Pancreas (tissue), 10 donors: ENCODE measurements at places on chromosomes 7 and 10.

DNA sequence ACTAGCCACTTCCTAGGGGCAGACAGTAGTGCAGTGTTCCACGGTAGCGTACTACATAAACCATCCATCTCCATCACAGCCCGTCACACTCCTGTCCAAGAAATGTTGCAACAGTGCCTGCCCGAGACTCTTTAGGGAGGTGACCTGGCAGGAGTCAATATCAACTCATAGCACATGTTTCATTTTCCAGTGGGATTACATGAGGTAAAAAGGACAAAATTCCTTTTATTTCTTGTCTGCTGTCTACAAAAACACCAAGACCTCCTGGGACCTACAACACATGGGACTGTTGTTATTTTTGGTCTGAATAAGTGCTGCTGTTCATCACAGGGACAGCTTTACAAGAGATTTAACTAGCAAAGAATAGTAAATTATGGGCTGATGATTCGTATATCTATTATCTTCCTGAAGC is 99.9 kb downstream of the MPP7 start:
- DNase-seq, result no peak

- DNase-seq, result no peak
Measured at GRCh38 chr7:38127216-38128207, 50.5 kb upstream of the STARD3NL start.

DNA sequence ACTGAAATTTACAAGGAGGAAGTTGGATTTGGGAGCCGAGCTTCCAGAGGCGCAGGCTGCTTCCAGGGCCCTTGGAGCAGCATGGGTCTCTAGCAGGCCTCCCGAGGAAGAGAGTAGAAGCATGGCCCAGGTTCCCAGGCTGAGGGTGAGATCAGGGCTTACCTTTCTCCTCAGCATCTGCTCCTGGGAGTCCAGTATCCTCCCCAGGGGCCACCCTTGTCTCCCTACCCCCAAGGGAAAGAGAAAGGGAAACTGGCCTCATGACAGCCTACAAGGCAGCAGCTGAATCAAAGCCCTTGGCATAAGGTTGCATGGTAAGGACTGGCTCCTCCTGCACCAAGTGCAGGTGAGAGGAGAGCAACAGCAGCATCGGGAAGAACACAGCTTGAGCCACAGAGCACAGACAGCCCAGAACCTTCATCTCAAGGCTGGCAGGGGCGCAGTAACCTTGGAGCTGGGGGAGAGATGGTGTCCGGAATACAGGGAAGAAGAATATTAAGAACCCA is 114.5 kb downstream of the MARCHF5 start:
- no peak for DNase-seq

GRCh38 chr10:130484468-130485180 is 348.4 kb downstream of the GLRX3 start:
- DNase-seq, result no peak

- no peak for DNase-seq
Measured at GRCh38 chr10:119290301-119291048, 83.1 kb downstream of the GRK5 start.

- no peak for DNase-seq
Measured at GRCh38 chr10:102501201-102502028, 1.1 kb downstream of the ACTR1A start.

DNA sequence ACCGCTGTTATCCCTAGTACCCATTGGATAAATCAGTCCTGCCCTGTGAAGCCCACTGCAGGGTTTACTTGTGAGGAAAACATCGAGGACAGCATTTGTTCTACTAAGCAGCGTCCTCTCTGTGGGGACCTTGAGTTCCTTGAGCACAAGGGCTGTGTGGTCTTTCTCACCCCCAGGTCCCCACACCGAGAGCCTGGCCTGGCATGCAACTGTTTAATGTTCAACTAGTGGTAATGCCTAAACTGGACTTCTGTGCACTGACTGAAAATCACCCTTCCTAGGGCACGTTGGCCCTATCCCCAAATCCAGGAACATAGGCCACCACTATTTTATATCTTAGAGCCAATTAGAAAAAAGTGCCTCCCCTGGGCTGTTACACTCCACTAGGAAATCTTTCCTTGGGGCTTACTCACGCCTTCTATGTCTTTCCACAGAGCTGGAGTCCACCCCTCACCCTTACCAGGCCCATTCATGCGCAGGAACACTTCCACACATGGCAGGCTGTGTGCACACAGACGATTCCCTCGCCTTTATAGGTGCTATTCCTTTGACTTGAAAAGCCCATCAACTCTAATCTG is 1.7 kb upstream of the TMEM213 start:
- no peak for DNase-seq

DNA sequence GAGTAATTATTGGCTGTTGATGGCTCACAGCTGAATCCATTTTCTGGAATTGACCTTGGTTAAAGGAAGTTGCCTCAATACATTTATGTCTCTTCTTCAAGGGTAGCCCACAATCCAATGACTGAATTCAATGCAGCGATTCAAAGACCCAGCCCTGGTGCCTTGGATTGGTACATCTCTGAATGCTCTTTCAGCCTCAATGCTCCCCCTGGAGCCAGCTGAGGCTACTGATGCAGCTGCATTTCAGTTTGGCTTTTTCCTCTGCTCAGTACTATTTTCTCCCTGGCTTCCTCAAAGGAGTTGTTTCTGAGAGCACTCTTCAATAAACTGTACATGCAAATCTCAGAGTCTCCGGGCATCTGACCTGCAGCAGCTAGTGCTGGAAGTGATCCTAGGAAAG is 633 bp upstream of the EBLN1 start:
- DNase-seq, result no peak

- no peak for DNase-seq
Measured at GRCh38 chr10:30854656-30855055, 177.0 kb downstream of the ZNF438 start.

DNA sequence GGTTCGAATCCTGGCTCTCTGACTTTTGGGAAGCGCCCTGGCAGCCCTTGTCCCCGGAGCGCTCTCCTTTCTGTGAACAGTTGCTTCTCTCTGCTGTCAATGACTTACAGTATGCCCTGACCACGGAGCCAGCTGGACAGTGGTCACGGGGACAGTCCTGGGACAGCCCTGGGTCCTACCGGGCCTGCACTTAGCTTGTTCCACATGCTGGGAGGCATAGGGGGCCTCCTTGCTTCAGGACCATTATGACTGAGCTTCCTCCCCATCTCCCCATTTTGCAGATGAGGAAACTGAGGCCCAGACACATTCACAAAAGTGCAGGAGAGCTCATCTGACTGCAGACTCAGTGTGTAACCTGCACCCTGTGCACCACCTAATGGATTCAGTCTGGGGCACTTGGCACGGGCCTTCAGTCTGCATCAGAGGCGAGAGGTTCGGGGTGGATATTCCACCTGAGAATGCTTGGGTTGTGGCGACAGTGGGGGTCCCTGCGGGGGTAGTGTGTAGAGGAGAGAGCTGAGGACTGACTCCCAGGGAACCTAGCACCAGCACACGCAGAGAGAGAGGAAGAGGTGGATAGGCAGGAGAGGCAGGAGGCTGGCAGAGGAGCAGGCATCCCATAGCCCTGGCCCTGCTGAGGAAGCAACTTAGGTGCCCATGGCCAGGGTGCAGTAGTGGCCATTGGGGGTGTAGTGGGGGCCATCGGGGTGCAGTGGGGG is 1.6 kb downstream of the DOCK1 start:
- DNase-seq, result no peak

- no peak for DNase-seq
Measured at GRCh38 chr10:89355394-89355931, 22.4 kb upstream of the IFIT1B start.

- DNase-seq, result no peak
Measured at GRCh38 chr7:137443616-137444015, 100.1 kb upstream of the PTN start.

DNA sequence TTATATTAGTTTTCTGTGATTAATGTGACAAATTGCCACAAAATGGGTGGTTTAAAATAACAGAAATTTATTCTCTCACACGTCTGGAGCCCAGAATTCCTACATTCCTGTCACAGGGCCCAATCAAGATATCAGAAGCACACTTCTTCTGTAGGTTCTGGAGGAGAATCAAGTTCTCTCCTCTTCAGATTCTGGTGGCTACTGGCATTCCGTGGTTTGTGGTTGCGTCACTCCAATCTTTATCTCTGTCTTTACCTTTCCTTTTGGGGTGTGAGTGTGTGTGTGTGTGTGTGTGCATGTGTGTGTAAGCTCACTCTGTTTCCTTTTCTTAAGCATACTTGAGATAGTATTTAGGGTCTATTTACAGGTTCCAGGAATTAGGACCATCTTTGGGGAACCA is 115.5 kb upstream of the DKK1 start:
- DNase-seq, result no peak

DNA sequence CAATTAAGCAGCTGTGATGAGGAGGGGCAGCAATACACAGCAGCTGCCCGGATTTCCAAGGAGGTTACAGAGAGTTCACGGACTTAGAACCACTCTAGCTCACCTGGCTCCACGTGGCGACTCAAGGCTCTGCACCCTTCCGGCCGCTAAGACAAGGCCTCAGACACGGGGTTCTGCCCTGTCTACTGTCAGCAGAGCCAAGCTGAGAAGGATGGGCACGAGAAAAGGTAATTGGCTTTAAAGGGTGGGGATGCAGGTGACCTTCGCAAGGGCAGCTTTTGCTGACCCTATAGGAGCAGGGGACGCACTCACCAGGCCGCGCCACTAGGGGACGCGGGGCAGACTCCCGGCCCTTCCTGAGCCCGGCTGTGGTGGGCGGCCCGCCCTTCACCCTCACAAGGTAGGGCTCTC is 152.4 kb downstream of the KIF20B start:
- no peak for DNase-seq

GRCh38 chr7:13099154-13099795 is 411.8 kb downstream of the ARL4A start:
- DNase-seq, result no peak

DNA sequence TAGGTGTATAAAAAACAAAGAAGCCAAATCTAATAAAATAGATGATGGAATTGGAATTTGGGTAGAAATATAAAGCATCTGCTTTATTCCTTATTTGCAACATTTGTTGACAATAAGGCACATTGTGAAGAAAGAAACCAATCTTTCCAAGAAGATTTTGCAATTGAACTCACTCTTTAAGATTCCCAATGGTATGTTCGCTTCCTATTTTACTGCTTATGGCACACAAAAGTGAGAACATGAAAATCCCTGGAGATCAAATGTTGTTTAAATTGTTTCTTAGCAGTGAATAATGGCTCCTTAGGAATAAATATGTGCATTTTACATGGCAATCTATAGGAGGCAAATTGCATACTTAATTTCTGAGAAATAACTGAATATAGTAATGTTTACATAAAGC is 84.5 kb downstream of the ADAM22 start:
- DNase-seq, result no peak

DNA sequence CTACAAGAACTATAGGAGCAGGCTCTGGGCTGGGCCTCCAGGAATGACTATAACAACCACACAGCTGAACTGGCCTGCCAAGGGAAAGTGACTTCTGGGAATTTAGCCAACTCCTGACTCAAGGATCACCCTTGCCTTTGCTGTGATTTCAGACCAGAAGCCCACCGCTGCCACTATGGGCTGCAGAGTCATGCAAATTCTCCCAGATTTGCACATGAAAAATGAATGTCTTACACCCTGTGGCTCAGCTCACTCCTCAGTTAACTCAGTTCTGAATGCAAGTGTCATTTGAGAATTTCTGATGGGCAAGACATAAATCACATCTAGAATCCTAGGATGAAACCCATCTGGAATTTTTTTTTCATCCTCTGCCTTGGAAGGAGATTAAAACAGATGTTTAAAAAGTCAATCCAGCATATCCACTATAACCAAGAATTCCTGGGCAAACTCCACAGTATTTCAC is 186.5 kb upstream of the BET1 start:
- DNase-seq, result no peak

DNA sequence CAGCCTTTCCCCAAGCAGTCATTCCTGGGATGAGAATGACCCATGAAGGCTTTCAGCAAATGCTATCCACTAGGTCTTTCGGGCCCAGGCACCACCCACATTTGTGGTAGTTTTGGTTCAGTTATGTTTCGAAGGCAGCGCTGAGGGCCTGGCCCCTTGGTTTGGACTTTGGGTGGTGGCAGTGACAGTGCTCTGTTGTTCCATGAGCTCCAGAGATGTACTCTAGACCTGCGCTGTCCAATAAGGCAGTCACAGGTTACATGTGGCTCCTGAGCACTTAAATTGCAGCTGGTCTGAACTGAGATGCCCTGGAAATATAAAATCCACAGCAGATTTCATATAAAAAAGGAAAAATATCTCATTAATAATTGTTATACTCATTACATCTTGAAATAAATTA is 209.6 kb downstream of the CCSER2 start:
- DNase-seq, result no peak

- no peak for DNase-seq
Measured at GRCh38 chr10:116637830-116638229, 17.1 kb downstream of the PNLIPRP2 start.

DNA sequence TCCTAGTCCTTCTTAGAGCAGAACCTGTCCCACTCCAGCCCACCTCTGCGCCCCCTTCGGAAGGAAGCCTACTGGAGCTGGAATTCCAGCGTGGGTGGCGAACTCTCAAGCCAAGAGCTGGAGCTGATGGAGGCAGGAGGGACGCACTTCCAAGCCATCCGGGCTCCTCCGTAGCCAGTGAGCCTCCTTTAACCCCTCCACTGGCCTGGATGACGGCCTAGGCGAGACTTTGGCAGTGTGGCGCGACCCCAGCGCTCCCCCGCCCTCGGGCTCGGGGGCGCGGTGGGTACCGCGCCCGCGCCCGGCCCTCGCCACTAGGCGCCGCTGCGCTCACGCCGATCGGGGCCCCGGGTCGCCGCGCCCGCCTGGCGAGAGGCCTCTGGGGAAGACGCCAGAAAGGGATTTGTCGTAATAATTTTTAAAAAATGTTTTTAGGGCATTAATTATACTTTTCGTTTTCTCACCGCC is 5.1 kb upstream of the EMX2 start:
- DNase-seq, result peak; percentile 55

- no peak for DNase-seq
Measured at GRCh38 chr7:135368416-135369186, 135.0 kb downstream of the STRA8 start.

DNA sequence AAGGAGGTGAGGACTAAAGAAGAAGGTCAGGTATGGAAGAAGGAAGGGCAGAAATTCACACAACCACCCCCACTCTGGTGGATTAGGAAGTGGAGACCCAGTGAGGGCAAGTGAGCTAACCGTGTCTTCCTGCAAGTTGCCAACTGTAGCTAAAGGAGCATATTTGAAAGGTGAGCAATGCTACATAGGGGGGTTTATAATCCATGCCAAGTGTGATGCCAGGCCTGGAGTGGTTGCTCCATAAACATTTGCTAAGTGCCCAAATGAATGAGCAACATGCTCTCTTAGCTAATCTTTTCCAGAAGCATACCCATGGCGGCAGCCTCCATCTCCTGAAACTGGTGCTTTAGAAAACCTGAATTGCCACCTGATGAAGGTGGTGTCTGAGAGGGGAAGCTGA is 121.6 kb downstream of the LRRC18 start:
- DNase-seq, result no peak
